ENCODE measurements at places on chromosomes 4 and X. TPM values are rescaled to one million over a fixed set of nuclear protein-coding genes. Genes with fewer than 3 reads are reported as not detected.

The PALLD gene
- 74.9 TPM for total RNA-seq

The RAB33A gene
- 0.21 TPM for total RNA-seq

The DMRTC1B gene
- total RNA-seq, result not detected

The ETFDH gene
- 6.8 TPM for total RNA-seq

The MAGEB1 gene
- not detected for total RNA-seq

The FGF5 gene
- total RNA-seq, result 0.34 TPM

The CLDN34 gene
- not detected for total RNA-seq

The GJB1 gene
- not detected for total RNA-seq

The MAGEB6 gene
- not detected for total RNA-seq

The PNMA3 gene
- total RNA-seq, result 0.13 TPM

The RNF150 gene
- total RNA-seq, result 0.36 TPM

The CLDN24 gene
- total RNA-seq, result not detected

The SPANXA1 gene
- not detected for total RNA-seq

The BEND2 gene
- total RNA-seq, result not detected

The HTRA3 gene
- total RNA-seq, result 14.4 TPM

The NDNF gene
- total RNA-seq, result not detected

The FAAH2 gene
- total RNA-seq, result not detected

The NOX1 gene
- not detected for total RNA-seq

The JADE3 gene
- 12.2 TPM for total RNA-seq

The GRIA3 gene
- not detected for total RNA-seq

The YY2 gene
- 2.2 TPM for total RNA-seq

The CCDC110 gene
- not detected for total RNA-seq

The F11 gene
- not detected for total RNA-seq

The ADH1B gene
- not detected for total RNA-seq

The CYLC1 gene
- not detected for total RNA-seq

The GLRA2 gene
- not detected for total RNA-seq

The PPA2 gene
- total RNA-seq, result 74.9 TPM

The ASB12 gene
- not detected for total RNA-seq

The IGFBP7 gene
- total RNA-seq, result 331 TPM
